Suppressor macrophage treated with lipopolysaccharide for 4 hours (primary cell): ENCODE measurements at places on chromosomes 2 and 18.

DNA sequence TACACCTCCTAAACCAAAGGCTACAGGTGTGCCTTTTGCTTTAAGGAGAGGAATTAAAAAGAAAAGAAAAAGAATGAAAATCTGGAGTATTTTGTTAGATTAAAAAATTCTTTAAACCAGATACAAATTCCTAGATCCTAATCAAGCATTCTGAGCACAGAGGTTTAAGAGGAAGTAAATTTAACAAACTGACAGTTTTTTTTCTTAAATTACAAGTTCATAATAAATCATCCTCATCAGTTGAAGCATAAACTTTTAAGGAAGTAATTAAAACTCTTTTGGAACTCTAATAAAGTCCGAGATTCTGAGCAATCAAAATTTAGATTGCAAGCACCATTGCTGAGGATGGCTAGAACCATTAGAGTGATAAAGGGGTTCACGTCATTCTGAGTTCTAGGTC lies 75.1 kb downstream of the POLE4 start:
- DNase-seq: no peak

GRCh38 chr2:173400760-173401159 lies 46.1 kb downstream of the CDCA7 start:
- no peak for DNase-seq

GRCh38 chr2:119513832-119514231 lies 10.5 kb downstream of the SCTR start:
- no peak for DNase-seq

DNA sequence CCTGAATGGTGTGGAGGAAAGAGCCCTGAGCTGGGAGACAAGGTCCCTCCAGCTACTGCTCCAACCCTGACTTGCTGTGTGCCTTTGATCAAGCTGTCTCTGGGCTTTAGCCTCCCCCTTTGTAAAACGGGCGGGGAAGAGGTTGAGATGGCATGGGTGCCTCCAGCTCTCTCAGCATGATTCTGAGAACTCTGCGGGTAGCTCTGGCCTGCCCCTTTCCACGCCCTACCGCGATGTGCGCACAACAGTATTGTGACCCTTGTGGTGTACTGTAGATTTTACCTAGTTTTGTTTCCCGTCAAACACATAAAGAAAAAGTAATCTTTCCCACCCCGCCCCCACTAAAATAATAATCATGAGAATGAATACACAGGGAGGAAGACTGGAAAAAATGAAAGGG lies 5.3 kb downstream of the CD8A start:
- DNase-seq: no peak

GRCh38 chr2:221103930-221104329 lies 468.2 kb downstream of the EPHA4 start:
- peak; percentile 53 for DNase-seq

- DNase-seq: no peak
These were observed 113.3 kb downstream of the FSHR start for GRCh38 chr2:49041061-49041460.

DNA sequence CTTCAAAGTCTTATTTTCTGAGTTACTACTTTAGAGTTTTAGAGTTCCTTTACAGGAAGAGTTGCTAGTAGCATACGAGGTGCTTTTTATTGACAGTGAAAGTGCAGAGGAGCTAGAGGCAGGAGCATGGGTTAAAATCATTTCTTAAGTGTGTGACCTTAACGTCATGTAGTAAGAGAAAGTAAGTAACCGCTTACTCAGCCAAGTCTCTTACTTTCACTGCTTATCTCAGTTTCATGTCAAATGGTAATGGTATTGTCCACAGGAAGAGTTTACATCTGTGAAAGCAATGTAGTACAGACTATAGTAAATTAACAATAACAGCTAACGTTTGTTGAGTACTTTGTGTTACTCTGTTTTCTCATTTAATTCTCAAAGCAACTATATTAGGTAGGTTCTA lies 12.6 kb downstream of the NDUFAF7 start:
- DNase-seq: no peak
